ENCODE measurements at places on chromosomes 12 and 14. TPM values are rescaled to one million over a fixed set of nuclear protein-coding genes. Genes with fewer than 3 reads are reported as not detected.

Gene NYNRIN
- 6.3 TPM for total RNA-seq

- DNase-seq, result no peak
Observed at GRCh38 chr12:7834701-7835100, 38.0 kb downstream of the SLC2A14 start.

- DNase-seq, result no peak
Observed at GRCh38 chr12:41460906-41461305, 272.8 kb downstream of the PDZRN4 start.

GRCh38 chr14:91897106-91897701 lies 29.9 kb upstream of the TC2N start:
- no peak for DNase-seq

Gene GUCY2C
- total RNA-seq, result not detected

All from kidney epithelial cell (primary cell).